ENCODE measurements at places on chromosomes 2 and 18.

DNA sequence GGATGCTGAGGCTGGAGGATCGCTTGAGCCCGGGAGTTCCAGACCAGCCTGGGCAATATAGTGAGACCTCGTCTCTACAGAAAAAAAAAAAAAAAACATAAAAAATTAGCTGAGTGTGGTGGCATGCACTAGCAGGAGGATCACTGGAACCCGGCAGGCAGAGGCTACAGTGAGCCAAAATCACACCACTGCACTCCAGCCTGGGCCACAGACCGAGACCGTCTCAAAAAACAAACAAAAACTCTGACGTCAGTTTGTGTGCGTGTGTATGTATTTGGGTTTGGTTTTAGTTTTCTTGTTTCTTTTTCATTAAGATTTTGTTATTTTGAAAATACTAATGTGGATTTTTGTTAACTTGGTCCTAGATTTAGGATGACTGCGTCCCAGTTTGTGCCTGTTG, 19.0 kb downstream of the CEP68 start:
- no peak for DNase-seq

DNA sequence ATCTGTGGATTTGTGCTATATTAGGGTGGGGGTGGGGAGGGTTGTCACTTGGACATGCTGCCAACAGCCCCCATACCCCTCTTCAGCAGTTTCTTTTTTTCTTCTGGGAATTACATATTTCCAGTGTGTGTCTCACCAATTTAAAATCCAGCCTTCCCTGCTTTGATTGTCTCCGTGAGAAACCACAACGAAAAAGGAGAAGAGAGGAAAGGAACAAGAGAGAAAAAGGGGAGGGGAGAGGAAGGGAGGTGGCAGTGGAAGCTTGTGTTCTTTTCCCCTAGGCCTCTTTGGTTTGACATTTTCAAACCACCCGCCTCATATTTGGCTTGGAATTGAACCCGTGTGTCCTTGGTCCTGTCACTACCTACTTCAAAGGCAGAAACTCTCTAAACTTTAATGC, 860 bp downstream of the CTNNA2 start:
- DNase-seq, result no peak

DNA sequence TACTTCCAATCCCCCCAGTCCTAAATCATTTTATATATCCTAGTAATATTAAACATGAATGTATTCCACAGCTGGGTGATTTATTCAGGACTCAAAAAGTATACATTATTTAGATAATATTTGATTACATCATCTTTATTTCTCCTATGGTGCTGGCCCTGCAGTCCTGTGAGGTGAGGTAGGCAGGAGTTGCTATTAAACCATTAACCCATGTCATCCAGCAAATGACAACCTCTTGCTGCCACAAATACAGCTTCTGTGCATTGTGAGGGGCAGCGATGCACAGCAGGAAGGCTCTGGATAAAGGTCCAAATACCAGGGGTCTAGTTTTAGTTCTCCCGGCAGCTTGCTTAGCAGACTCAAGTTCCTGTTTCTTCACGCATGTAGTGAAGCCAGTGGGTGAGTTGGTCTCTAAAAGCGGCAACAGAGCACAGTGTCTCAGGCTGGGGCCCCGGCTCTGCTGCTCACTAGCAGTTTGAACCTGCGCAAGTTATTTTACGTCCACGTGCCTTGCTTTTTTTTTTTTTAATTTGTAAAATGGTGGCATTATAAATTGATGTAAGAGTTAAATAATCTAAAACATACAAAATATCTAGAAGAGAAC, 36.1 kb downstream of the INSIG2 start:
- DNase-seq, result no peak

DNA sequence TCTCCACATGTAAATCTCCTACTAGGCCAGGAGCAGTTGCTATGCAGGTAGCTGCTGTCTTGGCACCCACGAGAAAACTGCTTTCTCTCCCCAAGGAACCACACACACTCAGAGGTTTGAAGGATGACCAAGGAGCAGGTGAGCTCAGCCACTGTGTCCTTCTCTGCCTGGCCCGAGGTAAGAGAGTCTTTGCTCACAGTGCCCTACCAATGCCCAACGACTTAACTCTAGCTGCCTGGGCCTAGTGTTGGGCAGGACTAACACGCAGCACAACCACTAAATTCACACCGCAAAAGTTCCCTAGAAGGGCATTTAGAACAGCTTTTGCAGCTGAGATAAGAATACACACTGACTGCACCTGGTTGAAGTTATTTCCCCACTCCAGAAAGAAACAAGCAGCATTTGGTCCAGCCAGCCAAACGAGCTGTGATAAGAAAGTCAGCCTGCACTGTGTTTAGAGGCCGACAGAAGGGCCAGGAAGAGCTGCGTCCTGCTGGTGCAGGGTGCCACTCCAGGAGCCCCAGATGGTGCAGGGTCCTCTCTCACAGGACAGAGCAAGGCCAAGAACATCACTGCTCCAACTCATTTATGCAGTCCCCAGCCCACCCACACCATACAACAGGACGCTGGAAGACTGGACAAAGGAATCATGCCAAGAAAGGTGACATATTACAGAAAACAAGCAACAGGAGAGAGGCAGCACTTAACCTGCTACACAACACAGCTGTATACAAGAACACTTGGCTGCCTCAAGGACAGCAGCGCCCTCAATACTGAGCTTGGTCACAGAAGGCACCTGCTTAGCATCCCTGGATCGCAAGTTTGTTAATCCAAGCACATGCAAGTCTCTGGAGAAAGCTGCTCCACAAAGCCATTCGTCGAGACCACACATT, 12.5 kb downstream of the HDLBP start:
- DNase-seq, result no peak

- no peak for DNase-seq
These were observed 11.6 kb upstream of the TAF1B start for GRCh38 chr2:9831670-9832069.

DNA sequence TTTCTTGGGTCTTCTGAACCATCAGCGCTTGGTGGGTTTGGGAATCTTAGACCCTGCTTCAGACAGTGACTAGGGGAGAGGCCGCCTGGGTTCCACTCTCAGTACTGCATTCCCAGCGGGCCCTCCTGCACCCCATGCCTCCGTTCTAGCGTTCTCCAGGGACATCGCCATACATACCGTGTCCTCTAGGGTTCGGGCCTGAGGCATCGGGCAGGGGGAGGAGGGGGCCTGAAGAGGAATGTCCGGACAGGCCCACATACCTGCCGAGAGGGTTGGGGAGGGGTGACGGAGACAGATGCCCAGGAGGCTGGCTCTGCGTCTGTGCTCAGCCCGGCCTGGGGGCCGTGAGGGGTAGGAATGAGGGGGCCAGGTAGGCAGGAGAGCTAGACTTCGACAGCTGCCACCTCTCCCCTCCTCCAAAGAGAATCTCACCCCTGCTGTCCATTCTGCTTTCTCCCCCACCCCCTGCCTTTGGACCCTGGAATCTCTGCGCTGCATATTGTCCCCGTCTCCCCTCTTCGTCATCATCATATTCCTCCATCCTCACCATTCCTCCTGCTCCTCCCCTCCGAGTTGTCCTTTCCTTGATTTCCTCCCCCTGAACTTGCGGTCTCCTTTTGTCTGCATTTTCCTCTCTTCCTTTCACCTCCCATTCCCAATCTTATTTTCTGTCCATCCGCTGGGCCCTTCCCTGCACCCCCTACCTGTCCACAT, 7.8 kb upstream of the WNT10A start:
- DNase-seq, result no peak

GRCh38 chr2:133175926-133176325, 392.3 kb downstream of the NCKAP5 start:
- no peak for DNase-seq

Measured in stimulated activated CD4-positive, alpha-beta T cell treated with anti-CD3 and anti-CD28 coated beads, Interleukin-15, amount 100 ng/mL, for 24 hours (primary cell).